ENCODE measurements at places on chromosomes 7 and 10.

GRCh38 chr10:34470307-34470706 is 344.8 kb downstream of the PARD3 start:
- no peak for DNase-seq

DNA sequence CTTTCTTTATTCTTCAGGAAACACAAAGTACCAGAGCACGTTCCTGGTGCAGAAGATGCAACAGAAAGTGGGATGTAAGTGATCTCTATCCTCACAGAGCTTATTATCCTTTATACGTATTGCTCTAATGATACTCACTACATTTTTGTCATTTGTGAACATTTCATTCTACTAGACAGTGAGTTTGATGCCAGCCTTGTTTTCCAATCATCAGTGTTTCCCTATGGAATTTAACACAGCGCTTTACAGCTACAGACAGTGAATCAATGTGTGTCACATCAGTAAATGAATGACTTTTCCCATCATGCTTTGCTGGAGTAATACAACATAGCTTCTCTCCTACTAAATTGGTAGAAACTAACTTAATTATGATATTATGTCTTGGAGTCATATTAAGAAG is 175.5 kb downstream of the SDHAF3 start:
- DNase-seq: no peak

DNA sequence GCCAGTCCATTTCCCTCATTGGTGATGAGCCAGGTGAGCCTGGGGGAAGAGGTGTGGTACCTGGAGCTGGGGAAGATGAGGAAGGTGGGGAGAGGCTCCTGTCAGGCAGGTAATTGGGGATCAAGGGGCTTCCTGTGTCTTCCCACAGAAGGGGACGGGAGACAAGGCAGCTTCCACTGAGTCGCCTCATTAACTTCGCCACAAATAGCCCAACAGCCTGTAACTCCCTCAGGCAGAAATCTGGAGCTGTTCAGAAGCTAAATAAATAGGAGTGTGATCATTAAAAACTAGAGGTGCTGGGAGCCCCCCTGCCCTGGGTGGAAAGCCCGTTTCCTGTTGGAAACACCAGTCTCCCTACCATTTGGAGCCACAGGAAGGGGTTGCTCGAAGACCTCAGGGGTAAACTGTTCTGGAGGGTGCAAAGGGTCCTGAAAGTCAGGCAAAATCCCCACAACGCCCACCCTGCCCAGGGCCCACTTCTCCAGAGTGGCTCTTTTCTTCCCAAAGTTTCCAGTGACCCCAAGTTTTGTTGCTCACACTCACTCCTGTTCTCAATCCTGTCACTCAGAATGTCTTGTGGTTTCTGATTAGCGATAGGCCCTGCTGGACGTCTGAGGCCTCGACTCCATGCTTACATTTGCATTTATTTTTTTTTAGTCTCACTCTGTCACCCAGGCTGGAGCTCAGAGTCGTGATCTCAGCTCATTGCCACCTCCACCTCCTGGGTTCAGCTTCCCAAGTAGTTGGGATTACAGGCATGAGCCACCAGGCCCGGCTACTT is 25.7 kb downstream of the UNC5B start:
- DNase-seq: no peak

GRCh38 chr7:2198206-2198605 is 34.5 kb downstream of the MAD1L1 start:
- DNase-seq: no peak

GRCh38 chr7:134108802-134109201 is 18.3 kb upstream of the LRGUK start:
- DNase-seq: no peak

- no peak for DNase-seq
Observed at GRCh38 chr7:33762151-33762910, 143.0 kb upstream of the BMPER start.

DNA sequence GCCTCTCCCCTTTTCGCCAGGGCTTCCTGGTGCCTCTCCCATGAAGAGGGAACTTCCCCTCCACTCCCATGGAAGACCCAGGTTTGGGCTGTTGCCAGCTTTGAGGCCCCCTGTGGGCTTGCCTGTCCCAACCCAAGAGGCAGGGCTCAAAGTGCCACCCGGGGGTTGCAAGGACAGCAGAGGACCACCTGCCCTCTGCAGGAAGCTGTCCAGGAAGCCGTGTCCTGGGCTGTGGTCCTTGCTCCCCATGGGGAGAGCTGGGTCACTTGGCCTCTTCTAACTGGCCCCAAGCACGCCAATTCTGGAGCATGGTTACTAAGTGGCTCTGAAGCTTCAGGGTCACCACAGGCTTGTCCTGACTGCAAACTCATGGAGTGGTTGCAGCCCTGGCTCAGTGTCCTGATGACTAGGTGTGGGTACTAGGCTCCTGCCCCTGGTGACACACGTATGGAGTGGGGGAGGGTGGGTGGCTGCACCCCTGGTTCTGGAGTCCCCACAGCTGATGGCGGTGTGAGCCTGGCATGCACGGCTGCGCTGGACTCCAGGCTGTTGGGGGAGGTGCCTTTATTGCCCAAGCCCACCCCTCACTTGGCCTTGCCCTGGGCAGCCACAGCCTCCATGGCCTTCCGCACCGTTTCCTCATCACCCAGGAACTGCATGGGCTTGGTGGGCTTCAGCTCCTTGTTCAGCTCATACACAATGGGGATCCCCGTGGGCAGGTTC is 3.0 kb downstream of the PGAM2 start:
- DNase-seq: no peak

DNA sequence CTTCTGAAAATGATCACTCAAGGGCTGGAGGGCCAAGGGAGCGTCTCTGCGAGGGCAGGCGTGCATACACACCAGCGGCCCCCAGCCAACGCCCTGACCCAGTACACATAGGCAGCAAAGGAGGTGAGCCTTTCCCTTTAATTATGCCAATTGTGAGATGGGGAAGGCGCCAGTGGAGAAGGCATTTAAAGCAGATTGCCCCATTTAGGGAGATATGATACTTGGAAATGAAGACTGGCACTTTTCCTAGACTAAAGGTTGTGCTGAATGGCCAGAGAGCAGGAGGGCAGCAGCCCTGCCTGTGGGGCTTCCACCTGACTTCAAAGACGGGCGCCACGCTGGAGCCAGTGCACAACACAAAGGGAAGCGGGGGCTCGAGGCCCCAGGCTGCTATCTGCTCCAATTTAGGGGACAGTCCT is 24.1 kb downstream of the HIPK2 start:
- no peak for DNase-seq

DNA sequence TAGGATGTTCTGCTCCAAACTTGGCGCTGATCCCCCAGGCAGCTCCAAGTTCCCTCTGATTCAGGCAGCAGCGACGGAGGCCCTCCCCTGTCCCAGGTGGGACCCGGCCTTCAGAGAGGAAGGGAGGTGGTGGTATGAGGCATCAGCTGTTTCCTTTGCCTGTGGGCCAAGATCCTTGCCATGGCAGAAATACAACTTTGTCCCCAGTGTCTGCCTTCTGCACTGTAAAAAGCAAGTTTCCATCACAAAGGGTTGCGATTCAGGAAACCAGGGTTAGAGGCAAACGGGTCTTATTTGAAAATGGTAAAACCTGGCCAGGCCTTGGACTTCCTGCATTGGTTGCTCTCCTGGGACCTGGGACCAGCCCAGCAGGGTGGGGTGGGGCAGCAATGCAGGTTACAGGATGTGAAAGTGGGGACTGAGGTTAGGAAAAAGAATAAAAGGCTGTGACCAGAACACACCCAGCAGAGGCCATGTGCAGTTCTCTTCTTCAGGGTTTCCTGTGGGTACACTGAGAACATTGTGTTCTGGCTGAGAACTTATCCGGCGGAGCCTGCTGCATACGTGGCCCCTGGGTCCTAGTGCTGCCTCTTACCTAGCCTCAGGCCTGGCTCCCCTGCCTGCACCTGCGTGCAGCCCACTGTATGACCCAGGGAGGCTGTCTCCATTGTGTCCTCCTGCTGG is 25.1 kb upstream of the DDIT4 start:
- peak; percentile 84 for DNase-seq

DNA sequence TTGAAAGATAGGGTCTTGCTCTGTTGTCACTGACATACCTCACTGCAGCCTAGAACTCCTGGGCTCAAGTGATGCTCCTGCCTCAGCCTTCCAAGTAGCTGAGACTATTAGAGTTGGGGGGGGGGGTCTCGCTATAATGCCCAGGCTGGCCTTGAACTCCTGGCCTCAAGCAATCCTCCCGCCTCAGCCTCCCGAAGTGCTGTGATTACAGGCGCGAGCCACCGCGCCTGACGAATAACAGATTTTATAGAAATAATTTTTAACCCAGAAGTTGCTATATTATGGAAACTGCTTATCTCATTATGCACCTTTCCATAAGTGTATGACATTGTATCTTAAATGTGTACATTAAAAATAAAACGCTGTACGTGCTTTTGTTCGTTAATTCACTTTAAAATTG is 846 bp downstream of the ANKRD26 start:
- no peak for DNase-seq

DNA sequence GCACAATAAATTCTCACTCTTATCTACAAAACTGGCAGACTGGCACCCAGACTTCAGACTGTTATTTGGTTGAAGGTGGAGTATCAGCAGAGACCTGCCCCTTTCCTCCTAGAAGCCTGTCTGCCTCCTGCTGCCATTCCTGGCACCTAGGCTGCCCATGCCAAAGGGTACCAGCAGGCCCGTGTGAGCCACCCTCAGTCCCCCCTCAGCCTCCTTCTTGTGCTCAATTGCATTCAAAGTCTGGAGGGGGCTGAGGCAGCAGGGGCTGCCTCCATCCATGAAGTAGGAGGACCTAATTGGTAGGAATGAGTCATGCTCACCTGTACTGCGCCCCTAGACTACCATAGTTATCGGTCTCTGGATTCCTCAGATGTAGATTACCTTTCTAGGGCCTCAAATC is 440.9 kb upstream of the GRM3 start:
- DNase-seq: no peak

DNA sequence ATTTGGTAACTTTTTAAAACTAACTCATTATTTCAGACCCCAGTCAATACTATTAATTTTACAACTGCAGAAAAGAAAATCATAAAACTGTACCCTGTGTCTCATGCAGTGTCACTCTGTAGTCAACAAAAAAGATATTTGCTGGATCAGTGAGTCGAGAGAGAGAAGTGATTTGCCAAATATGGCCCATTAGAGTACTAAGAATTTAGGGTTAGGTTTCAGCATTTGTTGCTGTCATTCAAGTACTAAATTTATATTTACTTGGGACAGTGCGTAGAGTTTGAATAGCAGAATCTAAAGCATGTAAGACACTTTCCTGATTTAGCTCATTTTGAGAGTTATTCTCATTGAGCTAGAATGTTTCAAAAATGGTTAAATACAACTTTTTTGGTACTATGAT is 38.9 kb downstream of the CACNA2D1 start:
- DNase-seq: no peak

- no peak for DNase-seq
Observed at GRCh38 chr7:3895341-3896116, 594.5 kb downstream of the SDK1 start.

- DNase-seq: no peak
Observed at GRCh38 chr7:129872054-129872453, 80.7 kb downstream of the UBE2H start.

DNA sequence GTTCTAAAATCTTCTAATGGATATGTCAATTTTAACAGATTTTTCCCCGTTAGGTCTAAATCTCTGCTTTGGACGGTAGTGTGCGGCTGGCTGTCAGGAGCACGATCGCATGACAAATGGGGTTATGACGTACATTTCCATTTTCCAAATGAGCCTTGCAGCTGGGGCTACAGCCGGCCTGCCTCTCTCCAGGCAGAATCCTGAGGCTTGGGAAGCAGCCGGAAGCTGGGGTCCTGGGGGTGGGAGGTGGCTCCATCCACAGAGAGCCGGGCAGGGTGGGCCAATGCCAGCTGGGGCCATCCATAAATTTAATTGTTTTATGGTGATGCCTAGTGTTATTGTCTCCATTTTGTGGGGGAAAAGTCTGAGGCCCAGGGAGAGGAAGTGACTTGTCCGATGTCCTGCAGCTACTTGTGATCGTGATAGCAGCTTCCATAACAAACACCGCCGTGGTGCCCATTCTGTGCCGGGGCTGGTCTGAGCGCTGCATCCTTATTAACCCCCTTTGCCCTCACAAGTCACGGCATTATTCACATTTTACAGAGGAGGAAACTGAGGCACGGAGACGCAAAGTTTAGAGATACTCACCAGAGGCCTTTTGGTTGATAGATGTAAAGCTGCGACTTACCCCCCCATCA is 53.0 kb upstream of the EBF3 start:
- DNase-seq: no peak

DNA sequence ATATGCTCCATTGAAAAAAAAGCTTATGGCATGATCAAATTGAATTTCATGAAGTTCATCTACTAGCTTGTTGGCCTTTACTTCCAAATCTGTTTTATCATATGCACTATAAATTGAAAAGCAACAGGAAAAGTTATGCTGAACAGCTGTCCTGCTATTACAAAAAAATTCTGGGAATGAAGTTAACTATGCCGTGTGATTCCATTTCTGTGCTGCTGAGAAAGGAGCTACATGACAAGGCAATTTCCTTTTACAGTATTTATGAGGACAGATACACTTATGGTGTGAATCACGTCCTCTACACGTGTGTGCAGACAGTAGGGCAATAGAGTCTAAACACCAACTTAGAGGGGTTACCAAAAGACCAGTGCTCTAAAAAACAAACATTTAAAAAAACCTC is 426.5 kb upstream of the AKR1E2 start:
- no peak for DNase-seq

Data from globus pallidus (tissue), 1 donor.